ENCODE measurements at places on chromosomes 12 and 14.
A peak's percentile ranks its signal among the peaks of the same experiment; 100 is the strongest.

DNA sequence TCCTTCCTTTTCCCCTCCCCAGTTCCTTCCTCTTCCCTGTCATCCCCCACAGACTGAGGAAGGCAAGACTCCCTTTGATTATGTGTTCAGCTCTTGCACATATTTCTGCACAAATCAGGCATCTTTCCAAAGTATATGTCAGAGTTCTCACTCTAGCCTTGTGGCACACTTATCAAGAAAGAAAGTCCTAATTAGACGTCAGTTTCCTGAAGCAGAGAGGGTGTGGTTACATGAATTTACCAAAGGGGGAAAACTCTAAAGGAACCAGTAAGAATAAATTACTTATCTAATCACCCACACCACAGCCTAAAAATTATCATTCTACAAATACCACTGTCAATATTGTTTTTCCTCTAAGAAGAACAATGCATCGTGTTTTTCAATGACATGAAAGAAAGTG lies 120.7 kb upstream of the GRIP1 start:
- no peak for DNase-seq

GRCh38 chr14:26709019-26709418 lies 111.2 kb upstream of the NOVA1 start:
- DNase-seq = no peak

DNA sequence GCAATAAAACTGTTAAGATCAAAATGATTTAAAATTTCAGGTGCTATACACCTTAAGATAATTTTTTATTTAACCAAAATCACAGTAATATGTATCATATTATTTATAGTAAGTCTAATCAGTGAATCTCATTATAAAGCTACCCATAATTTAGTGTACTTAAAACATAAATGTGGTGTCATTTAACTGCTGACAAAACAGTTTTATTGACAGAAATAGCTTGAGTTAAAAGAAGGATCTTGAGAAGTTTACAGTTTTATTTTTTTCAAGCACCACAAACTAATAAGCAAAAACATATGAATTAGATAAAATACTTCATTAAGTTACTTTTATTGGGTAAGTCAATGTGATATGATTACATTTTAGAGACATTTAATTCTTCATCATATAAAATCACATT lies 400.4 kb downstream of the PRKD1 start:
- no peak for DNase-seq

GRCh38 chr12:124663771-124664366 lies 96.5 kb upstream of the NCOR2 start:
- DNase-seq = peak; percentile 63

GRCh38 chr12:12723681-12724420 lies 6.7 kb downstream of the CDKN1B start:
- DNase-seq = no peak

DNA sequence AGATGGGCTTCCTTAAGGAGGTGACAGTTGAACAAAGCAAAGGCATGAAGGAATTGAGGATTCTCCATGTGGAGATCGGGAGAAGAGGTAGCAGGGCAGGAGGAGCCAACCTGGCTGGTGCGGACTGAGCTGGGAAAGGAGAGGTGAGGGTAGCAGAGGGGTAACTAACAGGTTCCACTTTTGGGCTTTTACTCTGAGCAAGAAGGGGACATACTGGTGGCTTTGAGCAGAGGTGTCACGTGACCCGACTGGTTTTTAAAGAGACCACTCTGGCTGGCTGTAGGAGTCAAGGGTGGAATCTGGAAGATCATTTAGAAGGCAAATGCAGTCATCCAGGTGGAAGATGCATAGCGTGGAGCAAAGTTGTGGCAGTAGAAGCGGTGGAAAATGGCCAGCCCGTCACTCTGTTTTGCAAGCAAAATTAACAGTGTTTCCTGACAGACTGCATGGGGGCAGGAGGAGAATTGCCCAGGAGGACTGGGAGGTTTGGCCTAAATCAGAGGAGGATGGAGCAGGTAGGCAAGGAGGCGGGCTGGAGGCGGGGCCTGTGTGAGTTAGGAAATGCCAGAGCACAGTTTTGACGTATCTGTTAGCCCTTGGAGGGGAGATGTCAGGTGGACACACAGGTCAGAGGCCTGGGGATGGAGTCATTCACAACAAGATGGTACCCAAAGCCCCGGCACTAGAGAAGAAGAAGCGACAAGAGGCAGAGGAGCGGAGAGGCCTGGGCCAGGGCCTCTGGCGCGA lies 156.3 kb upstream of the FKBP4 start:
- DNase-seq = no peak

- no peak for DNase-seq
Observed at GRCh38 chr14:88005050-88005481, at the start of gene GPR65. TSS of gene GPR65 (plus strand) at chr14:88005135. CDS start at chr14:88010848, 5,713 bp downstream.
